ENCODE measurements at places on chromosomes 5 and 9. TPM values are rescaled to one million over a fixed set of nuclear protein-coding genes. Genes with fewer than 3 reads are reported as not detected.

C7 gene
- total RNA-seq = not detected

C9 gene
- total RNA-seq = not detected

PIP5KL1 gene
- 1.6 TPM for total RNA-seq

SLC36A2 gene
- total RNA-seq = not detected

NIPAL4 gene
- 10.9 TPM for total RNA-seq

ABLIM3 gene
- total RNA-seq = 19.6 TPM

TEX53 gene
- not detected for total RNA-seq

EIF4EBP3 gene
- 3.0 TPM for total RNA-seq

PCDHA4 gene
- total RNA-seq = 1.1 TPM

GPRIN1 gene
- 7.3 TPM for total RNA-seq

BHMT gene
- total RNA-seq = not detected

INSL6 gene
- not detected for total RNA-seq

NUDCD2 gene
- total RNA-seq = 28.4 TPM

SPAG8 gene
- 0.35 TPM for total RNA-seq

CXXC5 gene
- 16.9 TPM for total RNA-seq

SNCAIP gene
- not detected for total RNA-seq

CDC20B gene
- total RNA-seq = 0.07 TPM

HMGXB3 gene
- total RNA-seq = 33.2 TPM

WNT8A gene
- not detected for total RNA-seq

TIMD4 gene
- total RNA-seq = 1.4 TPM

LCP2 gene
- total RNA-seq = not detected

RIGI gene
- 2.4 TPM for total RNA-seq

LRRC19 gene
- not detected for total RNA-seq

DNAI1 gene
- 0.13 TPM for total RNA-seq

SEPTIN8 gene
- 16.6 TPM for total RNA-seq

DMRTA1 gene
- total RNA-seq = 0.53 TPM

CCDC152 gene
- total RNA-seq = not detected

RASGRF2 gene
- 1.2 TPM for total RNA-seq

ORM1 gene
- not detected for total RNA-seq

HDAC3 gene
- total RNA-seq = 48.6 TPM

OBP2B gene
- not detected for total RNA-seq

Measured in A549 treated with Hydrocortisone at 1 μM for 4 hours (cell line).